CD4-positive, alpha-beta T cell treated with Interleukin-21 for 1 hour (primary cell): ENCODE measurements at places on chromosomes 5 and 9.
A peak's percentile ranks its signal among the peaks of the same experiment; 100 is the strongest.

DNA sequence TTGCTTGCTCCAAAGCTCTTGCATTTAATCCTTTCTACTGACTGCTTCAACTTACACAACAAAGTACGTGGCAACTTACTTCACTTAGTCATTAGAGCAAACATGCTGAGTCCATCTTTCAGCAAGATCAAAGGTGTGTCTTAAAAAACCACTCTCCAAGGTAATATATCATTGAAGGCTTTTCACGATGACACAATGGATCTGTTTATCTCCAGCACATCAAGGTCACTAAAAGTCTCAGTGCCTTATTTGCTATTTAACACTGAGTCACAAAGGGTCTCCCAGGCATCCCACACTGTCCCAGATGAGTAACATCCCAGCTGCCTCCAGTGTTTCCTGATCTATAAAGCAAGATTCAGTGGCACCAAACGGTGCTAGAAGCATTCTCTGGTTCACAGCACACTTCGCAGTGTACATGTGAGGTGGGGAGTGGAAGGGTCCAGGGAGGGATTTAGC, 3.7 kb upstream of the CLK4 start:
- no peak for DNase-seq

- DNase-seq: no peak
These were observed 15.6 kb downstream of the RALGDS start for GRCh38 chr9:133105461-133105770.

DNA sequence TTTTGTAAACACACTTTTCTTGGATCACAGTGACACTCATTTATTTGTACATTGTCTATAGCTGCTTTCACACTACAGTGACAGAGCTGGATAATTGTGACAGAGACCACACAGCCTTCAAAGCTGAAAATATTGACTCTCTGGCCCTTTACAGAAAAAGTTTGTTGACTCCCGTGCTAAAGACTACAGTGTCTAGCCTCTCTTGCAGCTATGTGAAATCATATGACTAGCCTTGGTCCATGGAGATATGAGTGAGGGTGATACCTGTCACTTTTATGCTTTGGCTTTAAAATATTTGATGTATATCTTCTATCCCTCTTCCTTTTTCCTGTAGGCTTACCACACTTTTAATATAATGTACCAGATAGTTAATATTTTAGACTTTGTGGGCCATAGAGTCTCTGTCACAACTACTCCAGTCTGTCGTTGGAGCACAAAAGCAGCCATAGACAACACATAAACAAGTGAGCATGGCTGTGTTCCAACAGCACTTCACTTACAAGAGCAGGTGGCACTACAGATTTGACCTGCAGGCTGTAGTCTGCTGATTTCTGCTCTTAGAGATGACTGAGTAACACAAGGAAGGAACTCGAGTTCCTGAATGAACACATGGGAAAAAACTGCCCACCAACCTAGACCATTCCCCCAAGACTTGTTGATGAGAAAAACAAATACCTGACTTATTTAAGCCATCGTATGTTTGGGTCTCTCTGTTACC, 73.5 kb upstream of the ANKRD55 start:
- no peak for DNase-seq

GRCh38 chr9:91534374-91534773, 110.7 kb upstream of the NFIL3 start:
- no peak for DNase-seq

- DNase-seq: no peak
These were observed 8.7 kb downstream of the APTX start for GRCh38 chr9:32992595-32993238.

- DNase-seq: peak; percentile 81
These were observed at the start of gene FER for GRCh38 chr5:108747774-108748400. Gene FER (plus strand): TSS chr5:108747897. CDS start chr5:108798183, 50,286 bp downstream.

DNA sequence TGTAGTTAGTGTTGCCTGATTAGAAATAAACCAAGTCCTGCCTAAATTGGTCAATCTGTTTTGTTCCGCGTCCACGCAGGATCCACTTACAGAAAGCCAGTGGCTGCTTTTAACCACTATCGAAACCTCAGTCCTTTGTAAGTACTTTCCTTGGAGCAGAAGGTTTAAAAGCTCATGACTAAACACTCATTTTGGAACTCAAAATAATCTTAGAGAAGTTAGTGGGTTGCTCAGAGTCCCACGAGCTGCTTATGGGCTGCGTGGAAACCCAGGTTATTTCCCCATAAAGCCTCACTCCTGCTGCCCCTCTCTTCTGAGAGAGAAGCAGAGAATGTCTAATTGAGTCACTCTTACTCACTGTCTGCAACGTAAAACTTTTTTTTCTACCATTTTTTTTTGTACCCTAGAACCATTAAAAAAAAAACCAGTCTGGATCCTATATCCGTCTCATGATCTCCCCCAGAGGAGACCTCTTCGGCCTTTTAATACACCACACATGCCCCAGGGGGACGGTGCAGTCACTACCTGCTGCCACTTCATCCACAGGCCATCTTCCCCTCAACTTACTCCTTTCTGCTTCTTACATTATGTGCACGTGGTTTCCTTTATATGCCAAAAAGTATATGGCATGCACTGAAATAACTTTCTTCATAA, 7.6 kb downstream of the BASP1 start:
- DNase-seq: no peak

DNA sequence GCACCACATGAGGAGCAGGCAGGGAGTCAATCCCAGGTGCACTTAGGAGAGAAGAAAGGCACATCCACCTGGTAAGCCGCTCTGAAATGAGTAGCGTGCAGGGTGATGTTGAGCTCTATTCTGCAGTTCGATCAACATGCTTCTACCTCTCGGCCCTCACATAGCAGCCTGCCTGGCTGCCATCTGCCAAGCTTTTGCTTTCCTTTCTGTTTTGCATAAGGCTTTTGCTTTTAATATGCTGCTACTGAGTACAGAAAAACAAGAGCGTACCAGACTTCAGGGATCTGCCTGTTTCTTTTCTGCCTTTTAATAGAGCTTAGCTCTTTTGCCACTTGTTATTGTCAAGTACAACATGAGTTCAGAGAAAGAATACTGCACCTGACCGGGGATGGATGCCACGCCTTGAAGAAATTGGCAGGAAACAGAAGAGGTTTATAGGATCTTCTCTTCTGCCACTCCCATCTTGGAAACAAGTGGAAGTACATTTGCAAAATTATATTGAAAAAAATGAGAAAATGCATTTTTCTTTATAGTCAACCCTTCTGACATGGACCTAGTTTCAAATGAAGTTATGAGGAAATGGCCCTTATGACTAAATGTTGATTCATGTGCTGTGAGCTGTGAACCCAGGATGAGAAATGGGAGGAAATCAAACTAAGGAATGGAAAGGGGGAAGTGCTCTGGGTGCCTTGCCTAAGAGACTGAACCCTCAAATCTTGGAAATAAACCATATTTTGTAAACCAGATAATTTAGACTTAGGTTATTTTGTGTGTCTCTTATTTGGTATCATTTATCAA, 4.0 kb upstream of the FCHO2 start:
- no peak for DNase-seq

DNA sequence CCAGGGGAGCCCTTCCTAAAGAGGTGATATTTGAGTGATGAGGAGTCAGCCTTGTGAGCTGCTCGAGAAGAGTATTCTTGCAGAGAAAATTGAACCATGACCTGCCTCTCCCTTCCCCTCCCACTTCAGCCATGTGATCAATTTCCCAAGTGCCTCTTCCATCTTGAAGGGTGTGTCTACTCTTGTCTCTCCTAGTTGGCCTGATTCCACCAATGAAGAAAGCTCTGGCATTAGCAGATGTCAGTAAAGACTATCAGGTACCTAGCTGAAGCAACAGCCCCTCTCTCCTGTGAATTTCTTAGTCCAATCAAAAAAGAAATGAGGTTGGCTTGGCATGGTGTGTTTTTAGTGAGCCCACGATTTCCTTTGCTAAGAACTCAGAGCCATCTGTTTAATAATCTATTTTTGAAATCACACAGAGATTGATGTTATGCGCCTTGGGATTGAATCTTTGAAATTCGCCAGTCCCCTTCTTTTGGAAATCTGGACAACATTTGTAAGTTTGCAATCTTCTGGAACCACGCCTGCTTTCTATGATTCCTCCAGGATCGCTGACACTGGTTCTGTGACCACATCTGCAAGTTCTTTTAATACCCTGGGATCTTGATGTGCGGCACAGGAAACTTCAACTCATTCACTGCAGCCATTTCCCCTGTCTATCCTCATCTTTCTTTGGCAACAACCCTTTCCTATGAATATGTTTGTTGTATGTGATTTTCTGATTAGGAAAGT, 404.6 kb downstream of the DMRT2 start:
- DNase-seq: no peak

GRCh38 chr5:134046330-134046729, 41.6 kb upstream of the VDAC1 start:
- DNase-seq: no peak

GRCh38 chr5:43065948-43066798, 26.1 kb upstream of the ANXA2R start:
- peak; percentile 83 for DNase-seq

DNA sequence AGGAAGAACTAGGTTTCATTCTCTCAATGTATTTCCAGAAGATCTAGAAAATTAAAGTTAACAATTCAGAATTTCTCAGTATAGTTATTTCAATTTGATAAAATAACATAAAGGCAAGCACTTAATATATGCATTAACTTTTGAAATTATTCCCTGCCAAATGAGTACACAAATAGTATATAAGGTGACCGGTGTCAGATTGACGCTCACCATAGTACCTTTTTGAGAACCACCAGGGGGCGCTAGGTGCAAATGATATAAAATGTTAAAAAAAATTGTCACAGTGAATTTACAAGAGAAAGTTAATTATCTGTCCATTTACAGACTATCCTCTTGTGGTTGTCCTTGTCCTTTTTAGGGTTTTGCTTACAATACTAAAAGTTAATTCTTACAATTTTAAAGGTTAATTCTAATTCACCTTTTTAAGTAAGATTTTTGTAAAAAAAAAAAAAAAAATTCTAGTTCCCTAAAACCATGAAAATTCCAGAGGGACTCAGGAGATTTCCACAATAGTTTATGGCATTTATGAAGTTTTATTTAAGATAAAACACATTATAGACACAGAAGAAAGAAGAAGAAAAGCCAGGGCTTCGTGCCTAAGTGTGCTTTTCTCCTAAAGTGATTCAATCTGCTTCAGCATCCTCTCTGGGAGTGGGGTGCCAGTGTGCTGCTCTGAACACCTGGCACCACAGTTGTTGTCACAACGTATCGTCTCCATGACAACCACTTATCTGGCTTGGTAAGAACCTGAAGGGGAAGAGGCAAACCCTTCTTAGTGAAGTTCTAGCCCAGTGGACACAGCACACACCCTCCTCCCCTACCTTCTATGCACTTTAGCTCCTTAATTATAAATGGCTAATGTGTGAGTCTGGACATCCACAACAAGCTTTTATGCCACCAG, 1.7 kb downstream of the ADAMTS16 start:
- DNase-seq: peak; percentile 51

GRCh38 chr5:122063836-122064235, 14.2 kb downstream of the LOX start:
- DNase-seq: no peak

DNA sequence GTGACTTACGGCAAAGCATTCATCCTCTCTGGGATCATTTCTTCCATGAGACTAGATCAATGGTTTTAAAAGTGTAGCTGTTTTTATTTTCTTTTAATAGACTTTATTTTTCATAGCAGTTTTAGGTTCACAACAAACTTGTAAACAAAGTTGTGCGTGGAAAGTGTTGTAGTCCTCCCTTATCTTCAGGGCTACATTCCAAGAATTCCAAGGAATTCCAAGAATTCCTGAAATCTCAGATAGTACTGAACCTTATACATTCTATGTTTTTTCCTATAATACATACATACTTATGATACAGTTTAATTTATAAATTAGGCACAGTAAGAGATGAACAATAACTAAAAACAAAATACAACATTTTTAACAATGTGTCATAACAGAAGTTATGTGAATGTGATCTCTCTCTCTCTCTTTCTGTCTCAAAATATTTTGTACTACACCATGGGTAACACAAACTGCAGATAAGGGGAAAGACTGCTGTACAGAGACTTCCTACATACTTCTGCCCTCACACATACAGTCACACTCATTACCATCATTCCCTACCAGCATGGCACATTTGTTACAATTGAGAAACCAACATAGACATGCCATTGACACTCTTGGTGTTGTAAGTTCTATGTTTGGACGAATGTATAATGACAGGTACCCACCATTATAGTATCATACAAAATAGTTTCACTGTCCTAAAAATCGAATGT, 1933.2 kb upstream of the WWC1 start:
- DNase-seq: no peak

DNA sequence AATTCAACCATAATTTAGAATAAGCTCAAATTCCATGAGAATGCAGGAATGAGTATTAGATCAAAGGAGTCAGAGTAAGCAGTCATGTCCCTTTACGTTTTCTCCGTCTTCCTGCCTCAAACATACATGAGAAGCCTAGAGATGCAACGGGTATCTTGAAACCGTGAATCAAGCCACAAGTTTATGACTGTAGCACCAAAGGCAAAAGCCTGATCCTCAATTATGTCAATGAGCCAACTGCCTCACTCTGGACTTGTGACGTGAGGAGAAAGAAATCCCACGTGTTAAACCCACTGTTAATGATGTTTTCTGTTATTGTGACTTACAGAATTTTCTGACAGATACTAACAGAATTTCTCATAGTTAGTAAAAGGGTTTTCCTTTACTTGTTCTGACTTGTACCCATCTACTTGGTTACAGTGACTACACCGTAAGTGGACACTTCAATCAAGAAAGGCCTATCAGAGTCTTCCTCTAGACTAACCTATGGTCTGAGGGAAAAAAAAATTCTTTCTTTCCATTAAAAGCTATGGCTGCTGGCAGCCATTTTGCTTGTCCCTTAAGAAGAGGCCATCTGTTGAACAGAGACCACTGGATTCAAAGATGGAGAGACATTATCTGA, 35.3 kb upstream of the HK3 start:
- no peak for DNase-seq

- no peak for DNase-seq
These were observed 104.6 kb upstream of the IRX1 start for GRCh38 chr5:3490957-3491507.

DNA sequence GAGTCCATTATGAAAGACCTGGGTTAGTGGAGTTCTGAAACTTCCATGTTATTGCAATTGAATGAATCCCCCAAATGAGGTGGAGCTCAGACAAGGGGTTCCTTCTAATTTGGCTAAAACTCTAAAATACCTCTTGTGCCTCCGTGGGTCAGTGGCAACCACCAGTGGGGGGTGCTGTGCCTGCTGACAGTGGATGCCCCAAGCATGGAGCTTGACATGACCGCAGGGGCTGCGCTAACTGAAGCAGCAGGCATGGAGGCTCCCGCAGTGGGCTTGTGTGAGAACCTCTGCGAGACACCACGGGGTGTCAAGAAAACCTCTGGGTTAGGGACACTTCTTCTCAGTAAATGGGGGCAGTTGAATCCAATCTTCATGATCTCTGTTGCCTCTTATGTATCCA, 200.5 kb downstream of the DRD1 start:
- no peak for DNase-seq

GRCh38 chr5:32279223-32279622, 33.5 kb downstream of the MTMR12 start:
- no peak for DNase-seq

GRCh38 chr9:4099976-4100735, 199.7 kb downstream of the GLIS3 start:
- DNase-seq: no peak

GRCh38 chr5:93607367-93608258, 24.6 kb downstream of the NR2F1 start:
- peak; percentile 56 for DNase-seq

GRCh38 chr5:14816999-14817761, 54.4 kb downstream of the ANKH start:
- DNase-seq: no peak
